Activated T-helper 2 cell treated with anti-CD3 and anti-CD28 coated beads, Interferon-gamma antibody, Interleukin-2, Interleukin-4, amounts not matched to agents 10 μg/mL and 5 μg/mL and 100 μg/mL, durations not matched to agents 14 hours and 24 hours and 36 hours (primary cell): ENCODE measurements at places on chromosomes 13 and 19. TPM values are rescaled to one million over a fixed set of nuclear protein-coding genes. Genes with fewer than 3 reads are reported as not detected.
A peak's percentile ranks its signal among the peaks of the same experiment; 100 is the strongest.

DNA sequence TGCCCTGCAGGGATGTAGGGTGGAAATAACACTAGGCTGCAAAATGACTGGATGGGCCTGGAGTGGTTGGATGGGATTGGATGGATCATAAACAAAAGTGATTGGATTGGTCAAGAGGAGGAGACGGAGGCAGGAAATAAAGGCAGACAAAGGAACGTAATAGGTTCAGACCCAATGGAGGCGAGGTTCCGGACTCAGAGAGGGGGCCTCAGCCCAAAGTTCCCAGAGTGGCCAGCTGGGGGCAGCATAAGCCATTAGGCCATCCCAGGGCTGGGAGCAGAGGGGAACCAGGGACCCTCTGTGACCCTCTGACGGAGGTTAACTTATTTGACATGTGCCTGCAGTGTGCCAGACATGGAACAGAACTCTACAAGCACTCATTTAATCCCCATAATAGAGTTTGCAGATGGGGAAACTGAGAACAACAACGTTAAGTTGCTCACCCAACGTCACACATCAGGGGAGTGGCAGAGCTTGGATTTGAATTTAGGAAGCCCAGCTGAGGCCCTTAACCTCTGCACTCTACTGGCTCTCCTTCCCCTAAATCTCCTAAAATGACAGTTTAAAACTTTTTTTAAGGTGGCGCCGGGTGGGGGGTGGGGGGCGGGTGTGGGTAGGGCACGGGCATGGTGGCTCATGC lies 15.3 kb upstream of the MAP1S start:
- peak; percentile 50 for DNase-seq
- H3K27me3 ChIP-seq = peaks cover 2% of the 10 kb centered on the region
- H3K27ac ChIP-seq = no peak overlapping the region

GRCh38 chr19:17405250-17406045 lies at the start of gene BST2:
Gene BST2, minus strand, starts transcription at chr19:17405630. Its CDS starts 55 bp downstream, at chr19:17405575.
- peaks cover 31% of the 10 kb centered on the region for H3K4me1 ChIP-seq
- H3K36me3 ChIP-seq = peaks cover 41% of the 10 kb centered on the region
- peak within 1 kb of the TSS; percentile 92 for H3K4me3 ChIP-seq
- peak; percentile 54 for DNase-seq
- H3K27ac ChIP-seq = peak within 1 kb of the TSS; percentile 87

- peaks cover under 1% of the 10 kb centered on the region for H3K36me3 ChIP-seq
- no peak overlapping the region for H3K27ac ChIP-seq
- H3K27me3 ChIP-seq = no peaks in the 10 kb centered on the region
- H3K4me1 ChIP-seq = peaks cover 10% of the 10 kb centered on the region
Observed at GRCh38 chr19:36051236-36051635, 2.8 kb downstream of the THAP8 start.

DNA sequence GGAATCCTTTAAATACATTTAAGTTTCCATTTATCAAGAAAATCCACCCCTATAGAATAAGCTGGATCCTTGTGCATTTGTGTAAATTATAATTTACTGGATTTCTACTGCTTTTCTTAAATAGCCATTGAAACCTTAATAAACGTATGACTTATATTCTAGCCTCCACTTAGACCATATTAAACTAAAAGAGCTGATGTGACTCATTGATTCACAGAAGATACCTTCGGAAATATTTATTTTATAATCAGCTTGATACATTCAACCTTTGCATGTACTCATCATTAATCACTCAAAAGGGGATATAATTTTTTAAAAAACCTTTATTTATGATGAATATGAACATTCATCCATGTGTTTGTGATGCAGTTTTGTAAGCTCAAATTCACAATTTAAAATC lies 136.3 kb downstream of the SPRY2 start:
- no peak overlapping the region for H3K27ac ChIP-seq
- no peaks in the 10 kb centered on the region for H3K36me3 ChIP-seq
- H3K27me3 ChIP-seq = no peaks in the 10 kb centered on the region
- DNase-seq = no peak
- H3K4me1 ChIP-seq = no peaks in the 10 kb centered on the region

- H3K4me1 ChIP-seq = no peaks in the 10 kb centered on the region
- H3K36me3 ChIP-seq = peaks cover 40% of the 10 kb centered on the region
- DNase-seq = no peak
- H3K27ac ChIP-seq = no peak overlapping the region
Observed at GRCh38 chr19:36101550-36102327, 9.2 kb upstream of the OVOL3 start.

- no peak overlapping the region for H3K27ac ChIP-seq
- H3K36me3 ChIP-seq = peaks cover 3% of the 10 kb centered on the region
- no peaks in the 10 kb centered on the region for H3K27me3 ChIP-seq
- DNase-seq = no peak
Observed at GRCh38 chr19:56725829-56726424, 54.4 kb upstream of the ZNF835 start.

DNA sequence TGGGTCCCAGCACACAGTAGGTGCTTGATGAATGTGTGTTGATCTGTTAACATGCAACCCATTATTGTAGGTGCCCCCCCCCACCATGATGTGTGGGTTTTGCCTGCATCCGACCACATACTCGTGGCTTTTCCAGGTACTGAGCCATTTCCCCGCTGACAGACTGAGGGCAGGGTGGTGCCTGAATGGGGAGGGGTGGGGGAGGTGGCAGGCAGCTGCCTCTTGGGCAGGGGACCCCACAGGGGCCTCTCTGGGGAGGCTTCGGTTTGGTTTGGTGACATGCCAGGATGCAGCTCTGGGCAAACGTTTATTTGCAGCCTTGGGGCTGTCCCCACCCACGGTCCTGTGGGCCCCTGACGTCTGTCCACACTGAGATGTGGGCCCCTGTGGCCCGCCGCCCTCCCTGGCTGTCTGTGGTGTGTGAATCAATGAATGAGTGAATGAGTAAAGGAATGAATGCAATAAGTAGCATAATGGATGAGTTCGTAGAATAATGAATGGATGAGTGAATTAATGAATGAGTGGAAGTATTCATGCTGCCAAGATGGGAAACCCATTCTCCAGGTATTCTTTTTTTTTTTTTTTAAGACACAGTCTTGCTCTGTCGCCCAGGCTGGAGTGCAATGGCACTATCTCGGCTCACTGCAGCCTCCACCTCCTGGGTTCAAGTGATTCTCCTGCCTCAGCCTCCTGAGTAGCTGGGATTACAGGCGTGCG lies 9.0 kb upstream of the JUND start:
- peaks cover 57% of the 10 kb centered on the region for H3K4me1 ChIP-seq
- H3K36me3 ChIP-seq = peaks cover 35% of the 10 kb centered on the region

Gene ANGPTL8
- not detected in 2 replicates for total RNA-seq

Gene OR7A17
- total RNA-seq = not detected in 2 replicates

Gene ZNF221
- total RNA-seq = 0.92 and 1.4 TPM in 2 replicates

Gene TNNI3
- not detected in 2 replicates for total RNA-seq

Gene GJB2
- total RNA-seq = 2.3 and 2.7 TPM in 2 replicates

Gene ZNF468
- 12.0 and 14.7 TPM in 2 replicates for total RNA-seq
